NCI-H1092 treated with DMSO at 0.1 percent for 48 hours (cell line): ENCODE measurements at places on chromosomes 5 and 9.

DNA sequence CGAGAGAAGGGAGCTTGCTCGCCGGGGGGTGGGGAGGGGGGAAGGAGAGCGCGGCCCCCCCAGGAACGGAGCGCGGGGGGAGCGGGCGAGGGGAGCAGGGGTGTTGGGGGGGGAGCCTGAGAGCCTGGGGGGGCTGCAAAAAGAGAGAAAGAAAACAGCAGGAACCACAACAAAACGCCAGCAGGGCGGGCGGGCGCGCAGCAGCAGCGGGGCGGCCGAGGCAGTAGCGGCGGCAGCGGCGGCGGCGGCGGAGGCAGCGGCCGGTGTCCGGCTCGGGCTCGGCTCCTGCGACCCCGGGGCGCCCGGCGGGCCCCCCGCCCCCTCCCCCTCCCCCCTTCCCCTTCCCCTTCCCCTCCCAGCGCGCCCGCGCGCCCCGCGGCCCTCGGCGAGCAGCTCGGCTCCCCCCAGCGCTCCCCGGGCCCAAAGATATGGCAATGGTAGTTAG is 1.6 kb downstream of the NR2F1 start:
- DNase-seq, result no peak

DNA sequence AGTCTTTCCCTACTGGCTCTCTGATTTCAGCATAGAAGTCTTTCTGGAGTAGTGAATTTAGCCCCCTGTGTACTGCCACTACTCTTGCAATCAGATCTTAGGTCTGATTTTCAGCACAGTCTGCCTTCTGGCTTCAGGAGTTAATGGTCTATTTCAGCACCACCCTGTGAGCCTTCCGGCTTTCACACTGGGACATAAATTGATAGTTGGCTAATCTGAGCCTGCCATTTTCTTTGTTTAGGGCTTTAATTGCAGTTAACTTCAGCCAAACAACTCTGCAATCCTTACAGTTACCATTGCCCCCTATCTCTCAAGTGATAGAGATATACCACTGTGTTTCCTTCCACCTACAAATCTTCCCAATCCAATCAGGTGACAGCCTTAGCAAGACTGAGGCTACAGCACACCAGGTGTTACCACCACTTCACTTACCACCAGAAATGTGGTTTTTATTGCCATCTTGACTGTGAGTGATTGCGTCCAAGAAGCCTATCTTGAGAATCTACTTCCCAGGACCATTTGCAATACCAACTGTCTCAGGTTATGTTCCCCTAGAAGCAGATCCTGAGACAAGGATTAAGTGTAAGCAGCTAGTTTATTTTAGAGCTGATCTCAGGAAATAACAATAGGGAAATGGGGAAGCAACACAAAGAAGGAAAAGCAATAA is 51.9 kb upstream of the NEK6 start:
- DNase-seq, result no peak

DNA sequence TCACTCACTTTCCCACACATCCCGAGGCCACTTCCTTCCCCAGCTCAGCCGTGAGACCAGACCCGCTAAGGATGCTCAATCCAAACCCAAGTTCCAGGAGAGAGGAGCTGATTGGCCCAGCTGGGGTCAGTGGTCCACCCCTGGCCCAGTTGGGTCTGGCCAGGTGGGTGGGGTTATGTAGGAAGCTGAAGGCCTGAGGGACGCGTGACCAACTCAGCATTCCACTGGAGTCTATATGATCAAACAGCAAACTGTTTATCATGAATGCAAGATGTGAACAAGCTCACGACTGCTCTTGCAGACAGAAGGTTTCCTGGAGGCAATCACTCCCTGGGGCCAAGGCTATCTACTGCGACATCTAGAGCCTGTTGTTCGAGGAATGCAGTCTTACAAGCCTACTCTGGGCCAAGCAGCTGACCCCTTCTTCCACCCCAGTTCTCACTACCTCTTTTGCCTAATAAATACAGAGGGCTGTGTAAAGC is 4.9 kb upstream of the RAPGEF1 start:
- DNase-seq, result no peak

- DNase-seq, result no peak
These were observed 137.1 kb upstream of the ZNF618 start for GRCh38 chr9:113738893-113739604.

DNA sequence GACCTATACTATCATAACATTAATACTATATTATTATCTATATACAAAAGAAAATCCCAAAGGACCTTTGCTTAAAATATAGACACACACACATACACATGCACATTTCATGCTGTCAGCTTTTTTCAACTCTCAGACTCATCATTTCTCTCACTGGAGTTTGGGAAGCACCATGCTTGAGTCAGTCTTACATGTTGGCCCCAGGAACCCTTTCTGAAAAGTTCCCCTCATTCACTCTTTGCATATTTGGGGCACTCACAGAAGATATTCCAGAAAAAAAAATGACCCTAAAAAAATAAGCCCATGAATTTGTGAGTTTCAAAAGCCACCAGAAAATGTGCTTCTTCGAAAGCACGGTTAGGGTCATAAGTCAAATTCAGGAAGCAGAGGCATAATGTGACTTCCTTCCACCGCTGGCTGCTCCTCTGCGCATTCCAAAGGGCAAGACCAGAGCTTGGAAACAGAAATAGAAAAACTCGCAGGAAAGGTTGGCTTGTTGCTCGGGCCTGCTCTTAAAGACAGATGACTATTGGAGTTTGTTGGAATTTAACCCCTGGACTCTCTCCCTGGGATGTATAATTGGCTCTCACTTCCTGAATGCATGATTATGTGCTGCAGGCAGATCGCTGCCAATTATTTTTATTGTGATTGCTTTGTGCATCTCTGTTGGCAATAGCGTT is 129.7 kb upstream of the IQGAP2 start:
- no peak for DNase-seq

- no peak for DNase-seq
These were observed 17.3 kb downstream of the VAV2 start for GRCh38 chr9:133974631-133975341.

DNA sequence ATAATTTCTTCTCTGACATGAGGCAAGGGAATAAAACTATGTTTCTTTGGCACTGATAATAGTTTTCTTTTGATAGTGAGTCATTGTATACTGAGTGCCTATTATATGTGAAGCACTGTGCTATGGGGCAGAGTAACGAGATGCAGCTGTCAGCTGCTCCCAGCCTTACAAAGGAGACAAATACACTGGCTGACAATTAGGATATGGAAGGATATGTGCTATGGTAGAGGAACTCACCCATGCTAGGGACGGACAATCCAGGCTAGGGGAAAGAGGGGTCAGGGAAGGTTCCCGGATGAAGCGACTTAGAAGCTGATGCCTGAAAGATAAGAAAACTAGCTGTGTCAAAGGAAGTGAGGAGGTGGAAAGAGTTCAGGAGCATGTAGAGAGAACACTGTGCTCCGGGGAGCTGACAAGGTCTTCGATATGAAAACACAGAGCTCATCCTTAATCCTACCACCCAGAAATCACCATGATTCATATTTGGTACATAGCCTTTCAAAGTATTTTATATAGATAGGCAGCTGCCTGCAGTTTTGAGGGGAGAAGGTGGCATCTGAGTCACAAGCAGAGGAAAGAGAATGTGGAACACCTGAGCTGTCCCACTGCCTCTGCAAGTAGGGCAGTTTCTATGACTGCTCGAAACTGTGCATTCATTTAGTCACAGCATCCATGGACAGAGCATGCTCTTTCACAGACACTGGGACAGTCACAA is 12.1 kb downstream of the BSPRY start:
- no peak for DNase-seq

GRCh38 chr5:5711112-5711511 is 288.6 kb downstream of the ICE1 start:
- peak; percentile 22 for DNase-seq

DNA sequence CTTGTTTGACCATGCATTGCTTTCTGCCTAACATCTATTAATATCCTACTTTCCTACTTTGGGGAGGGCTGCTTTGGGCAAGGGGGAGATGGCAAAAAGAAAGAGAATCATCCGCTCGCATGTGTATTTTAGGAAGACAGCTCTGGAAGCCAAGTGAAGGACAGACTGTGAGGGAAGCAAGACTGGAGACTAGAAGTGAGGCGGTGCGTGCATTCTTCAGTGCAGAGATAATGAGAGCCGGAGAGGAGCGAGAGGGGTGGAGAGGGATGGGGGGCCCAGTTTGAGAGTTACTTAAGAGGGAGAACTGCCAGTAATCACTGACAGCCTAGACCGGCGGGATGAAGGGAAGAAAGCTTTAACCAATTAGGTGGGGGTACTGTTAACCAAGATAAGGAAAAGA is 151.7 kb upstream of the RAPGEF1 start:
- no peak for DNase-seq

- no peak for DNase-seq
These were observed 289.7 kb upstream of the DAP start for GRCh38 chr5:11050596-11051304.

GRCh38 chr5:56601641-56602071 is 213.7 kb upstream of the MAP3K1 start:
- DNase-seq, result no peak

- DNase-seq, result no peak
These were observed 48.2 kb upstream of the GFPT2 start for GRCh38 chr5:180401229-180401907.

DNA sequence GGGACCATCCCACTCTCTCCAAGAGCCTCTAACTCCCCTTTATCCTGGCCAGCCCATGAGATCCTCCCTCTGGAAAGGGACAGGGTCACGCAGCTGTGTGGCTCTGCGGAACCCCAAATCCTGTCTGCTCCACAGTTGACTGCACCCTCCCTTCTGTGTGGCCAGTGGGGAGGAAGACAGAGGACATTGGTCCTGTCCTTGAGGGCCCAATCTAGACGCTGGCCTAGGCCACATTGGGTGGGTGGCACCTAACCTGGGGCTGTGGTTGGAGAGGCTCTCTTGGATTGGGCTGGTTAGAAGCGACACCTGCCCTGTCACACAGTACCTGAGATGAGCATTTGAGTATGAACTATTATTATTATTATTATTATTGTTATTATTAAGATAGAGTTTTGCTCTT is 12.6 kb upstream of the NXNL2 start:
- no peak for DNase-seq

DNA sequence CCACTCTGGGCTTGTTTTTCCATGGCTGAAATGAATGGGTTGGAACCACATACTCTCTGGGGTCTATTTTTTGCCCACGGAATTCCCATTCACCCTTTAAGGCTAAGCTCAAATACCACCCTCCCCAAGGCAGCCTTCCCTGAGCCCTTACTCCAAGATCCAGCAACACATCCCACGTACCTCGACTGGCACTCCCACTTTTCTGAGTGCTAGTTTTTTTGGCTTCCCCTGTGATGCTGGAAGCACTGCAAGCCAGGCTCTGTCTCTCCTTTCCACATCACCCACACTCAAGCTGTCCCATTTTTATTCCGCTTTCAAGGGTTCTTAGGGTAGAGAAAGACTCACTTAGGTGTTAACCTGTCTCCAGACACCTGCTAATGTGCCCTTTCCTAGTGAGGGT is 6.0 kb downstream of the ST6GALNAC6 start:
- no peak for DNase-seq

DNA sequence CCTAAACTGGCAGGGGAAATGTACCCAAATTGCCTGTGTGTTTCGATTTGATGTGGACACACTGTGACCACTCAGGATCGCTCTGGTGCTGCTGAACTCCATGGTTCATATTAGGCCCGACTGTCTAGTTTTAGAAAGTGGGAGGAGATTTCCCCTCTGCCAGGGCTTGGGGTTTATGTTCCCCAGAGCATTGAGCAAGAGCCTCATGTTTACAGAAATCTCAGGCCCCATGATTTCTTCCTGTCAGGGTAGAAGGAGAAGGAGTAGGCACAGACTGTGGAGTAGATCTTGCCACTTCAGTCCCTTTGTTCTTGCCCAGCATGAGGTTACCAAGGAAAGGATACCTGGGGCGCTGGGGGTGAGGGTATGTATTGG is 40.8 kb upstream of the GLRX start:
- no peak for DNase-seq

DNA sequence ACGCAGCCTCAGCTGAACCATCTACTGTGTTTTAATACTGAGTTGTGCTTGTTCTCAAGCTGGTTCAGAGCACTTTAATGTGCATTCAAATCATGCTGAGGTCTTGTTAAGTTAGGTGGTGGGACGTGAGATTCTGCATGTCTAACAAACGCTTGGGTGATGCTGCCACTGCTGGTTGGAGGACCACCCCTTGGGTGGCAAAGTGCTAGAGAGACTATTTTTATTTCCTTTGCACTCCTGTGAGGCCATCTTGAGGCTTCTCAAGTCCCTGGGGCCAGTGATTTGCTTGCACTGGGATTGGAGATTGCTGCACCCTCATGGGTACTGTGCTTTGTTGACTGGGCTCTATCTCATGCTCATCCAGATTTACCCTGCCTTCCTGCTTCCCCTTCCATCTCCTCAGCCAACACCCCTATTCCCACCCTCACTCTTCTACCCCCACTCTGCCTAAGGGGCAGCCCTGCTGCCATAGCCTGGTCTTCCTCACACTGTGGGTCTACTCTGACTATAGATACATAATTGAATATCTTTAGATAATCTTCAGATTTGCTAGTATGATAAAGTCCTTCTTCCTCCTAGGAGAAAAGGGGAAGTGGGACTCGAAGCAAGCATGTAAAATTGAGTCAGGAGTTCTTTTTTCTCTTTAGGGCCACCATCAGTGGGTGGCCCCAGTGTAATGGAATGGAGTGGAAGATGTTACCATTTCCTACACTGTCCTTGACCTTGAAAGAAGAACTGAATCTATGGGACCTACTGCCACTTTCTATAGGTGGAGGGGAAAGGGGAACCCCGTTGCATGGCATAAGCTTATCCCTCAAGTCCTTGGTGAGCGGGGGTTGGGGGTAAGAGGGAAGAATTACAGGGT is 45.1 kb upstream of the SUB1 start:
- DNase-seq, result no peak

DNA sequence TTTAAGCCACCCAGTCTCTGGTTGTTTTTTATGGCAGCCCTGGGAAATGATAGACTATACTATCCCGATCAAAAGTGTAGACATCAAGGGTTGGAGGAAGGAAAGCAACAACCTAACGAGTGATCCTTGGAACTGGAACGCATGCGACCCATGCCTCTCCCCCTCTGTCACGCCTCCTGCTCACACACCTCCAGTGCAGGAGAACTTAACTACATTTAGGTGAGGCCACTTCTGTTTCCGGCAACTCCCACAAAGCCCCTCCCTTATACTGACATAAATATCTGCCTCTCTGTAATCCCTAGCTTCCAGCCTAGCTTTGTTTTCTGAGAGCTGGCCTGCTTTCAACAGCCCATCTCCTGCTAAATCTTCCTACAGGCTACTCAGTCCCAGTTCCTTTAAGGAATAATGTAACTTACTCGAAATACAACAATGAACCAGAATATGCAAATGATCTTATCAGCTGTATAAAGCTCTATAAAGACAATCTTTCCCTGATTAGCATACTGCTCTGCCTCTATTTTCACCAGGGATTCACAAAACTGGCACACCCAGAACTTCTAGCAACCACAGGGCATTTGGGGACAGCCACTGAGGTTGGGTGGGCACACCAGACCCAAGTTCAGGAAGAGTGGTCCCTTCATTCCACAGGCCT is 73.9 kb downstream of the GABBR2 start:
- DNase-seq, result no peak

DNA sequence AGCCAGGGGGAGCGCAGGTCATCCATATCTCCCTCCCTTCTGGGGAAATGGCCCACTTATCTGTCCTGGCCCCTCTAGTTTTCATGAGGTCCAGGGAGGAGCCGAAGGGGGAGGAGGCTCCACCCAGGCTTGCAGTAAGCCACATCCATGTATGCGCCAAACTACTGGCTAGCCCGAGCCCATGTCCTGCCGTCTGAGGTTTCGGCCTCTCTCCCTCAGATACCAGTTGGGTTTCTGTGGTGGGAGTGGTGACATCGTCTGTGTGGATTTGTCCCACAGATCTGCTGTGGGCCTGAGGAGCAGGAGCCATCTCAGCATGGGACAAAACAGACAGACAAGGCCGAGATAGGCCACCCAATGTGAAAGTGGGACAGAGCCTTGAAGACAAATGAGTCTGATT is 78.3 kb upstream of the ORM1 start:
- DNase-seq, result no peak
